Esophagus muscularis mucosa (tissue), 4 donors: ENCODE measurements at places on chromosomes 13 and 19.

DNA sequence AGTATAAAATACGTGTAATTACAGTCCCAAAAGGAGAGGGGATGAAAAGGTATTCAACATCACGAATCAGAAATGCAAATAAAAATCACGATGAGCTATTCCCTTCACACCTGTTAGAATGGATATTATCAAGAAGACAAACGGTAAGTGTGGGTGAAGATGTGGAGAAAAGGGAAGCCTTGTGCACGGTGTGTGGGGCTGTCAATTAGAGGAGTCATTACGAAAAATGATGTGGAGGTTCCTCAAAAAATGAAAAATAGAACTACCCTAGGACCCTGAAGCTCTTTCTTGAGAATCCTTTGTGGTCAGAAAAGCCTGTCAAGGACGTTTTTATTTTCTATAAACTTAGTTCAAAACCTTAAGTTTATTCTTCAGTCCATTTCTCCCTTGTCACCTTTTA is 19.4 kb downstream of the NLRP11 start:
- DNase-seq = no peak

DNA sequence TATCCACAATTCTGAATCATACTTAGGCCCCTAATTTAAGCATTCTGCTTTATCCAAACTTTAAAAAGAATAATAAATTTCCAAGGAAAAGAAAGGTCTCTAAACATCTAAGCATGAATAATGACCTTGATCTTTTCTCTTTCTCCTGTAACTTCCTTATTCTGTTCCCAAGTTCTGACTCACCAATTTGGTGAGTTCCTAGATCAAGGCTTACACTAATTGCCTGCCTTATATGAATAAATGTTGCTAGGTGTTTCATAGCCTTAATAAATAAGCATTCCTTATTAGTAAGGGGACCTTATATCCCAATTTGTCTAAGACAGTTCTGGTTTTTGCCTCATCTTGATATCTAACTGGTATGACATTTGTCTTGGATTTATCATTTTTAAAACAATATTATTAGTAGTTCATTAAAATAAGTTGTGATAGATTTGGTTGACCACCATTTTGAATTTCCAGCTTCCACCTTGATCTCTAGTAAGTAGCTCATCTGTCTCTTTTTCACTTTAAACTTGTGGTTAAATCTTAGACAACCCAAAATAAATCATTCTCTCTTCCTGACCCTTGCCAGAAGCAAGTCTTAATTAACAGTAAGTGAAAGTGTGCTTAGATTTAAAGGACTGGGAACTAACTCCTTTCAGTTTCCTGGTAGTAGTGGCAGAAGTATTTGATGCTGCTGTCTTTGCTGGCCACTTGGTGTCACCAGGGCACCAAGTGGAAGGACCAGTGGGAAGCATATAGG is 121.2 kb upstream of the MLNR start:
- DNase-seq = no peak

GRCh38 chr13:92549276-92549675 is 677.3 kb upstream of the GPC6 start:
- DNase-seq = no peak

DNA sequence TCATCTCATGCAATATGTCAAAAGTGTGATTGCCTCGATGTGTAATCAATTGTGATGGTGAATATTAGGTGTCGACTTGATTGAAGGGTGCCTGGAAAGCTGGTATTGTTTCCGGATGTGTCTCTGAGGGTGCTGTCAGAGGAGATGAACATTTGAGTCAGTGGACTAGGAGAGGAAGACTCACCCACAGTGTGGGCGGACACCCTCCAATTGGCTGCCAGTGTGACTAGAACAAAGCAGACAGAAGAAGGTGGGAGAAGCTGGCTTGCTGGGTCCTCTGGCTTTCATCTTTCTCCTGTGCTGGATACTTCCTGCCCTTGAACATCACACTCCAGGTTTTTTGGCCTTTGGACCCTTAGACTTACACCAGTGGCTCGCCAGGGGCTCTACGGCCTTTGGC is 15.5 kb upstream of the CABP5 start:
- no peak for DNase-seq

- DNase-seq = no peak
These were observed 19.8 kb downstream of the EPN1 start for GRCh38 chr19:55694656-55695491.

DNA sequence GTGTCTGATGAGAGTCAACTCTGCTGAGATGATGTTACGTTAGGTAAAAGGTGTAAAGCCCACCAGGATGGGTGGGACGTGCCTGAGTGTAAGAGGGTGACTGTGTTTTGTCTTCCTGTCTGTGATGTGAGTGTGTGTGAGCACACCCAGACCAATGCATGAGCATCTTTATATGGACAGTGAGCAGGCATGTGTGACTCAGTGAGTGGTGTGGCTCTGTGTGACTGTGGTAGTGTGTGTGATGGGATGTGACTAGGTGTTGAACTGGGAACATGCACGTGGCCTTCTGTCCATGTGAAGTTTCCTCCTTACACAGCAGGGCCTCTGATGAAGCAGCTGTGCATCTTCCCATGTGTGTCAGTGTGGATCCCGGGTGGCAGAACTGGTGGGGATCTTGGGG is 17.8 kb upstream of the LGALS16 start:
- DNase-seq = no peak

DNA sequence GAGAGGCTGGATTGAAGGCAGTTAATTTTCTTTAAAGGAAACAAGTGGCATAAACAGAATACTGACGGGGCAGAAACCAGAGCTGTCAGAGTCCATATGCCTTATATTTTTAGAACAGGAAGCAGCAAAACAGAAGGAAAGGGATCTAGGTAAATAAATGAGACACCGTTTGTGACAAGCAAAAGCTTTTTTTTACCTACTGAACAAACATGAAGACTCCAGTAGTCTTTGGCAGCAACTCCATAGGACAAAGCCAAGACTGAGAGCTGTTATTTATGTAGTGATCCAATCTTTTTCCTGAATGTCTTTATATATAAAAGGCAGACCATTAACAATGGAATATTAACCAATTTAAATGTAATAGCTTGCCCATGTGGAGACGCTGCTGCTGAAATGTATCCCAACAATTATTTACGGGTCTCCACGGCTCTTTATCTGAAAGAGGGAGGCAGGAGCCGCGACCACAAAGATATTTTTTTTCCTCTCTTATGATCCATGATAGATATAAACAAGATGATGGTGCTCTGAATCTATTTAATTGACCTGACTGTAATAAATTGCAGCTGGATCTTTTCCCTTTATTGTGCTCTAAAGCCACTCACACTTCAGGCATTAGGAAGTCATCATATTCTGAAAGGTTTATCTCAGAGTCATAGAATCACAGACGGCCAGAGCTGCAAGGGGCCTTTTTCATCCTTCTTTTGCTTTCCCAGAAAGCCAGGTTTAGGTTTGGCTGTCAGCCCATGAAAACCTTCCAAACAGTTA is 687.8 kb downstream of the EFNB2 start:
- no peak for DNase-seq

DNA sequence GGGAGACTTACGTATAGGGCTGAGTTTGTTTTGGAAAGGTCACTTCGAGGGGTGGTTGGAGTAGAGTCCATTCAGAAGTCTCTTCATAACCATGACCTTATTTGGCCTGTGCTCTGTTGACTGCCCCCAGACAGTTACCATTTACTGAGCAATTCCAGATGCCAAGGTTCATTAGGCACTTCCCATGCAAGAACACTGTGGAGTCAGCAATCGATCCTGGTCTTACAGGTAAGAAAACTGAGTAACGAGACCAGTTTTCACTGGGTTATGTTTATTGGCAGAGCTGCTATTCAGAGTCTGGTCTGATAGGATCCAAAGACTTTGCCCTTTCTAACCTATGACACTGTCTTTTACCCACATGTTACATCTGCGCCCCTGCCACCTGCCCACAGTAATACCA is 134.7 kb downstream of the MTUS2 start:
- DNase-seq = no peak

DNA sequence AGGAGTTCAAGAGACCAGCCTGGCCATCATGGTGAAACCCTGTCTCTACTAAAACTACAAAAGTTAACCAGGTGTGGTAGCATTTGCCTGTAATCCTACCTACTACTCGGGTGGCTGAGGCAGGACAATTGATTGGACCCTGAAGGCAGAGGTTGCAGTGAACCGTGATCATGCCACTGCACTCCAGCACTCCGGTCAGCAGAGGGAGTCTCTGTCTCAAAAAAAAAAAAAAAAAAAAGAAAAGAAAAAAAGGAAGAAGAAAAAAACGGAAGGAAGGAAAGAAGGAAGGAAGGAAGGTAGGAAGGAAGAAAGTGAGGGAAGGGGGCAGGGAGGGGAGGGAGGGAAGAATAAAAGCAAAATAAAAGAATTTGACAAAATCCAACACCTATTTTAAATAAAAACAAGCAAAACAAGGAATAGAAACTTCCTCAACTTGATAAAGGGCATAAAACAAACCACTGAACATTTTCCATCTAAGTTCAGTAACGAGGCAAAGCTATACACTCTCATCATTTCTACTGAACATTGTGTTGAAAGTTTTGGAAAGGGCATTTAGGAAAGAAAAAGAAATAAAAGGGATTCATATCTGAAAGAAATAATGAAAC is 411.6 kb upstream of the SLITRK5 start:
- DNase-seq = no peak

DNA sequence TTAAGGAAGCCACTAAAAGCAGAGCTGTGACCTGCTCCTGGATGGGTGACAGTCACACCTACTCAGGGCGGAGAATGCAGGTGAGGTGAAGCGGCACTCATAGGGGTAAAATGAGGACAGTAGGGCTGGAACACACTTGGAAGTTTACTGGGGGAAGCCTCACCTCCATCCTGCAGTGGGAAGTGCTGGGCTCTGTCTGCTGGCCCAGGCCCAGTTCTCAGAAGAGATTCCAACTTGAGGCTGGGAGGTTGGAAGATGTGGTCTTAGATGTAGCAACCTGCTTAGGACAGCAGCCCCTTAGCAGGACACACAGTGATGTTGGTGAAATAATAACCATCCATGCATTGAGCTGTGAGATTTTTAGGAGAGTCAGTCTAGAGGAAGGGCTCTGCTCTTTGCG is 4.6 kb downstream of the MEDAG start:
- peak; percentile 84 for DNase-seq

DNA sequence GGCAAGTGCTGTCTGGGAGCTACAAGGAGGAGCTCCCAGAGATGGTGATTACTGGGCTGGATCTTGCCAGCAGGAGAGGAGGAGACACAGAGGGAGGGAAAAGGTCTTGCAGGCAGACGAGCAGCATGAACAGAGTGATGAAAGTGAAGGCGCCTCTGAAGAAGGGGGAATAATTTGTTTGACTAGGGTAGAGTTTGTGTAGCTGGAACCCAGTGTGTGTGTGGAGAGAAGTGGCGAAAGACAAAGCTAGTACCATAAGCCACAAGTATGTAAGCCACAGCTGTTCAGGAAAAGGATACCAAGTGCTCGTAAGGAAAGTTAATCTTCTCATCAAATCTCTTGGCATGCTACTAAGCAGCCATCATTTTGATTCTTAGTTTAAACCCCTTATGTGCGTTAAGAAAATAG is 5.4 kb downstream of the FLT1 start:
- DNase-seq = peak; percentile 86

DNA sequence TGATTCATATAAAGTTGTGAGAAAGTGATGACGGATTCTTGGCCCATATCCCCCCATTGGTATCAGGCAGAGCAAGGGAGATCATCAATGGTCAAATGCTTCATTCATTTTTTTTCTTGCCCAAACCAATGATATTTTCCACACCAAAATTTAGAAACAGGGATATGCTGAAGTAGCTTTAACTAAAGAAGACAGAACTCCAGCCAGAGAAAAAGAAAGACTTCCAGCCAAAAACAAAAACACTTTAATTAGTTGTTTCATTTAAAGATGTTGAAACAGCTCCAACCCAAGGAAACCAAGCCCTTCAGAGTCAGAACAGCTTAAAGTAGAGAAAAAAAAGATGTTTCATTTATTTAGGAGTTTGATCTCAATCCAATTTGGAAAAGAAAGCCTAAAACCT is 358.9 kb upstream of the NBEA start:
- DNase-seq = no peak

- no peak for DNase-seq
These were observed 287.4 kb downstream of the PCDH17 start for GRCh38 chr13:57918913-57919312.

GRCh38 chr13:94328381-94329041 is 151.0 kb downstream of the DCT start:
- DNase-seq = peak; percentile 64

GRCh38 chr13:29428310-29429181 is 166.9 kb downstream of the SLC7A1 start:
- DNase-seq = no peak

GRCh38 chr19:5013761-5014160 is 44.8 kb downstream of the KDM4B start:
- DNase-seq = no peak
